ENCODE measurements at places on chromosomes 3 and 15. TPM values are rescaled to one million over a fixed set of nuclear protein-coding genes. Genes with fewer than 3 reads are reported as not detected.

GRCh38 chr3:184472723-184473428 lies 88.7 kb upstream of the EPHB3 start:
- DNase-seq, result peak; percentile 11
- no peaks in the 10 kb centered on the region for H3K27me3 ChIP-seq
- no peaks in the 10 kb centered on the region for H3K36me3 ChIP-seq
- H3K27ac ChIP-seq, result no peak overlapping the region

- H3K27ac ChIP-seq, result no peak overlapping the region
- no peaks in the 10 kb centered on the region for H3K4me1 ChIP-seq
- H3K4me3 ChIP-seq, result no peak overlapping the region
- no peak for DNase-seq
These were observed 8.8 kb downstream of the ANKUB1 start for GRCh38 chr3:149783576-149783975.

- peak overlapping the region; percentile 74 for H3K27ac ChIP-seq
- H3K4me1 ChIP-seq, result peaks cover 47% of the 10 kb centered on the region
- no peaks in the 10 kb centered on the region for H3K27me3 ChIP-seq
- no peaks in the 10 kb centered on the region for H3K36me3 ChIP-seq
These were observed 1.5 kb downstream of the UBE2Q2 start for GRCh38 chr15:75844629-75845335.

- H3K27ac ChIP-seq, result no peak overlapping the region
- H3K36me3 ChIP-seq, result peaks cover 4% of the 10 kb centered on the region
- no peaks in the 10 kb centered on the region for H3K27me3 ChIP-seq
These were observed 7.6 kb downstream of the ICE2 start for GRCh38 chr15:60471314-60471713.

Gene CCDC51
- 26.0 TPM for total RNA-seq
